Activated CD8-positive, alpha-beta memory T cell treated with anti-CD3 and anti-CD28 coated beads for 1 hour (primary cell): ENCODE measurements at places on chromosomes 6 and 20.

GRCh38 chr20:1827974-1828785, 67.0 kb upstream of the SIRPA start:
- no peak for DNase-seq

- DNase-seq, result no peak
These were observed 1.7 kb downstream of the LOC128125822 start for GRCh38 chr6:63573899-63574553.

DNA sequence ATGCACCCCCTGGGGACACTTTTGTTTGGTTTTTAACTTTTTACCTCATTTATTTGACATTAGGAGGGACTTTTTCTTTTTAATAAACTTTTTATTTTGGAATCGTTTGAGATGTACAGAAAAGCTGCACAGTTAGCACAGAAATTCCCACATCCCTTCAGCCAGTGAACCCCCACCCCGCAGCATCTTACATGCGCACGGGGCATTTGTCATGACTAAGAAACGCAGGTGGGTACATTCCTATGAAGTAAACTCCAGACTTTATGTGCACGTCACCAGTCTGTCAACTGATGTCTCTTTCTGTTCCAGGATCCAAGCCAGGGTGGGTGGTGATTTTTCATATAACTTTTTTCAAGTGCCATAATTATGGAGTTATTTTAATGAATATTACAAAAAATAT, 4.9 kb upstream of the ZNF831 start:
- DNase-seq, result no peak

GRCh38 chr6:45118754-45119153, 209.4 kb upstream of the RUNX2 start:
- no peak for DNase-seq

DNA sequence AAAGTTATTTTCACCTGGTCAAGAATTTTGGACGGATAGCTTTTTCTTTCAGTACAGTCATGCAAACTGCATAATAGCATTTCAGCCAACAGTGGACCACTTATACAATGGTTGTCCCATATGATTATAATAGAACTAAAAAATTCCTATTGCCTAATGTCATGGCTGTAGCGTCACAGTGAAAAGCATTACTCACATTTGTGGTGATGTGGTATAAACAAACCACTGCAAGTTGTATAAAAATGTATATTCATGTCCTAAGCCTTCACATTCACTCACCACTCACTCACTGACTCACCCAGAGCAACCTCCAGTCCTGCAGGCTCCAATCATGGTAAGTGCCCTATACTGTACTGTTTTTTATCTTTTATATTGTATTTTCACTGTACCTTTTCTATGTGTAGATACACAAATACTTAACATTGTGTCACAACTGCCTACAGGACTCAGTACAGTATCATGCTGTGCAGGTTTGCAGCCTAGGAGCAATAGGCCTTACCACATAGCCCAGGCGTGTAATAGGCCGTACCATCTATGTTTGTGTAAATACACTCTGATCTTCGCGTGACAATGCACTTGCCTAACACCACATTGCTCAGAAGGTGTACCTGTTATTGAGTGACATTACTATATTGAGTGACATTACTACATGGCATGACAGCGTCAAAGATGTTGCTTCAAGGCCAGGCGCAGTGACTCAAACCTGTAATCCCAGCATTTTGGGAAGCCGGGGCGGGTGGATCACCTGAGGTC, 17.9 kb downstream of the ABHD12 start:
- no peak for DNase-seq
